ENCODE measurements at places on chromosomes 1 and 21.

- peak; percentile 34 for DNase-seq
Measured at GRCh38 chr1:55773211-55773940, 558.2 kb upstream of the USP24 start.

DNA sequence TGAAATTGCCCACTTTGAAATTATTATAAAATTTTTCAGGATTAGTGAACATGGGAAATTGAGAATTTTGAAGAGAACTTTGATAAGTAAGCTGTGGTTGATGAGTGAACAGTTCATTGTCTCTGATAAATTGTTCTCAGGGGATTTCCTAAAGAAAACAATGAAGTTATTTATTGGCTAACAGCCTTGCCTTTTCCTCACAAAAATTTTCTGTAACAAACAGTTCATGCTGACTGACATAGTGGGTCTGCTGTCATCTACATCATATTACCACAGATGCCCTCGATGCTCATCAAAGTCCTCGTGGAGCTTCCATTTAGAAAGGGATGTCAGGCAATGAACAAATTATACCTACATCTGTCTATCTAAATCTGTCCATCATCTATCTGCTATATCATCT is 113.4 kb downstream of the PTBP2 start:
- DNase-seq = no peak

GRCh38 chr1:5597991-5598823 is 394.0 kb downstream of the NPHP4 start:
- no peak for DNase-seq

GRCh38 chr1:42173155-42173933 is 8.8 kb upstream of the GUCA2A start:
- peak; percentile 27 for DNase-seq

DNA sequence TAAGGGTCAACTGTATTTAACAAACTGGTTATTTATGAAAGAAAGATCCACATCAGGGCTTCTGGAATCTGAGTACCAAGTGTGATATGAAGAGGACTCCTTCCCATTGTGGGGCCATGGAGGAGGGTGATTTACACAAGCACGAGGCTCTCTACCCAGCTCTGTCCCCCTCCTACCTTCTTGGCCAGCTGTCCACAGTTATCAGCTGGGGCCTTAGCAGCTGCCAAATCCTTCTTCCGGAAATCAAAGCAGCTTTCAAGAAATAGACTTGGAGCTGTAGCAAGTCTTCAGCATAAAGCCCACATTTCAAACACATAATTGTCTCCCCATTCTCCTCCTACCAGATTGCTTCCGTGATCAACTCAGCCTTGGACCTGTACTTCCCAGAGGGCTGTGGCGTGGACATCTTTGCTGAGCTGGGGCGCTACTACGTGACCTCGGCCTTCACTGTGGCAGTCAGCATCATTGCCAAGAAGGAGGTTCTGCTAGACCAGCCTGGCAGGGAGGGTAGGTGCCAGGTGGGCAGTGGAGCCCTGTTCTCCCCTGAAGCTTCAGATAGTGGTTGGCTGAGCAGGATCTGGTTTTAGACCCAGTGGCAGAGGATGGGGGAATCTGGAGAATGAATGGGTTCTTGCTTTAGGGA is 15.5 kb downstream of the AZIN2 start:
- DNase-seq = no peak

DNA sequence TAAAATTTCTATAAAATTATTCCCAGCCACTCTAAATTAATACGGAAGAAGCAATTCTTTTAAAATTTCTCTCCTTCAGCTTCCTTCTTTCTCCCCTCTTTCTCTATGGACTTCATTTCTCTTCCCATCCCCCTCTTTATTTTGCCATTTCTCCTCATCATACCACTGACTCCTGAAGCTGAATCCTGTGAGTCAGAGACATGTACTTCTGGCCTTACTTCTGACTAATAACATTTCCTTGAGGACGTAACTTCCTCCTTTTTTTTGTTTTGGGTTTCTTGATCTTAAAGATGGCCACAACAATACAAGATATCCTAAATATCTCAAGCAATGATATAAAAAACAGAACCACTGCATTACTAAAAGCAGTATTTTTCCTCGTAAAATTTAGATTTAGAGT is 63.6 kb upstream of the DENND1B start:
- peak; percentile 50 for DNase-seq

GRCh38 chr21:40463176-40463575 is 383.8 kb downstream of the DSCAM start:
- DNase-seq = no peak

DNA sequence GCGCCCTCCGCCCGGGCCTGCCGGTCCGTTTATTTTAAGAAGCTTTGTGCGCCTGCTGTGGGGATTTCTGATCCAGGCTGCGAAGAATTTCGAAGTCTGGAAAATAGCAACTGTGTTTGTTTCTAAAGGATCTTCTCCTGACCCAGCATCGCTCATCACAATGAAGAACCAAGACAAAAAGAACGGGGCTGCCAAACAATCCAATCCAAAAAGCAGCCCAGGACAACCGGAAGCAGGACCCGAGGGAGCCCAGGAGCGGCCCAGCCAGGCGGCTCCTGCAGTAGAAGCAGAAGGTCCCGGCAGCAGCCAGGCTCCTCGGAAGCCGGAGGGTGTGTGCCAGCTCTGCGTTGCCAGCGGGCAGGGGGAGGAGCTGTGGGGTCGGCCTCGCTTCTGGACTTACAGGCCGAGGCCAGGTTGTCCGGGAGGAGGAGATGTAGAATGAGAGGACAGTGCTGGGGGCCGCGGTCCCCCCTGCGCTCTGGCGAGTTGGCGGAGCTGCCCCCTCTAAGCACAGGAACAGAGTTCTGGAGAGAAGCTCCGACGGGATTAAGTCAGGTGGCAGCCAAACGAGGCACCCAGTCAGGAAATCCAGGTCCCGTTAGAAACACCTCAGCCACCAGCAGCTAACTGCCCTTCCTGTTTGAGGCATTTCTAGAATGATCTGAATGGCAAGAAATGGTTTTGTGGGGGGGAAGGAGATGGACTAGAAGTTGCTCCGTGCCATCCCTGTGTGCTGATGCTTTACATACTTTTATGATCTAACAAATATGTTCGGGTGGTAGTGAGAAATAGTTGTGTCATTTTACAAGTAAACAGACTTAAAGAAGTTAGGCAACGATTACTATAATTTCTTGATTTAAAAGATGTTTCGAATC is 948 bp downstream of the TXLNA start:
- DNase-seq = peak; percentile 86

GRCh38 chr1:42259739-42260064 is 75.3 kb downstream of the FOXJ3 start:
- DNase-seq = no peak

- DNase-seq = no peak
Measured at GRCh38 chr21:35699361-35699760, 361.0 kb downstream of the SETD4 start.

GRCh38 chr1:228964178-228965089 is 229.2 kb downstream of the RHOU start:
- no peak for DNase-seq

DNA sequence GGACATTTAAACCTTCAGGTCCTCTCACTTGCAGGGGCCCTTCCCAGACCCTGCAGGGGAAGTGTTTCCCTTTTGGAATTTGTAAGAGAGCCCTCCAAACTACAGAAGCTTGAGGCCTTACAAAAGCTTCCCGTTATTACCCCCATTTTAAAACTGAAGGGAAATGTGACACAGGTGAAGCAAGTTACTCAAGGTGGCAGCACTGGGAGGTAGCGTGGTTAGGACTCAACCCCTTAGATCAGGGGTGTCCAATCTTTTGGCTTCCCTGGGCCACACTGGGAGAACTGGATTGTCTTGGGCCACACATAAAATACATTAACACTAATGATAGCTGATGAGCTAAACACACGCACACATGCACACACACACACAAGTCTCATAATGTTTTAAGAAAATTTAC is 15.8 kb upstream of the ZC3H12A start:
- DNase-seq = no peak

DNA sequence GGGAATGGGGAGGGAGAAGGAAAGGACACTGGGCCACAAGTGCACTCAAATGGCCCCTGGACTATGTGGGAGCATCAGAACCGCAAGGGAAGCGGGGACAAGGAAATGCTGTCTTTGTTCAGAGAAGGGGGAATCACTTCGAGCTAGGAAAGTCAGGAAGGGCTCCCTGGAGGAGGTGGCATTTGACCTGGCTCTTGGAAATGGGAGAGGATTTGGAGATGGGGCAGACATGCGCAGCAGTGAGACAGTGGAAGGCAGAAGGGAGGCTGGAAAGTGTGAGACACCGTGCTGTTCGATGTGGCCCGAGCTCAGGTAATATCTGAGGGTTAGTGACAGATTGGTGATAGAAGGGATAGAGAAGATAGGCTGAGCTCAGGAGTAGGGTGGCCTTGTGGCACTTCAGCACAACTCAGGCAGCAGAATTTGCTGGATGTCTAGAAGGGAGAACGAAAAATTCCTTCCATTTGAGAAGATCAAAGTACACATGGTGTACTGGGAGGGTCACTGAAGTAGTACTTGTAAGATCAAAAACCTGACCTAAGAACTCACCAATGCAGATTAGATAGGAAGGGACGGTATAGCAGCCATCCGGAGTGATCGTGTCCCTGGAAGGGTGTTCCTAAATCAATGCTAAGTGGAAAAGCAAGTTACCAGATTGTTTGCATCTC is 25.4 kb downstream of the SLC1A7 start:
- no peak for DNase-seq

- no peak for DNase-seq
Measured at GRCh38 chr1:107294686-107295085, 153.8 kb downstream of the NTNG1 start.

DNA sequence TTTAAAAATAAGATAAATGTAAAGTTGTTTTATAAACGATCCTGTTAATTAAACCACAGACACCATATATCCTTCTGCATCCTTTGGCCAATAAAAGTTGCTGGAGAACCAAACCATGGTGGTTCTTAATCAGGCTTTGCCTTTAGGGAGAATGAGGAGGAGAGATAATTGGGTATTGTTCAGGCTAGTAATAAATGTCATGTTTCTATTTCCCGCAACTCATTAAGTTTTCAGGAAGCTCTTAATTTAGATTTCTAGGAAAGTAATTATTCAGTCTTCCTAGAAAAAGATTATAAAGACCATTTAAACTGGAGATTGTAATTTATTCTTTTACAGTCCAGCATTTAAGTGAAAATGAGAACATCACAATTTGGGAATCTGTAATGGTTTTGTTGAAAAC is 34.5 kb downstream of the RAB4A start:
- DNase-seq = no peak

GRCh38 chr1:192524223-192524622 is 51.4 kb upstream of the RGS1 start:
- DNase-seq = peak; percentile 30

DNA sequence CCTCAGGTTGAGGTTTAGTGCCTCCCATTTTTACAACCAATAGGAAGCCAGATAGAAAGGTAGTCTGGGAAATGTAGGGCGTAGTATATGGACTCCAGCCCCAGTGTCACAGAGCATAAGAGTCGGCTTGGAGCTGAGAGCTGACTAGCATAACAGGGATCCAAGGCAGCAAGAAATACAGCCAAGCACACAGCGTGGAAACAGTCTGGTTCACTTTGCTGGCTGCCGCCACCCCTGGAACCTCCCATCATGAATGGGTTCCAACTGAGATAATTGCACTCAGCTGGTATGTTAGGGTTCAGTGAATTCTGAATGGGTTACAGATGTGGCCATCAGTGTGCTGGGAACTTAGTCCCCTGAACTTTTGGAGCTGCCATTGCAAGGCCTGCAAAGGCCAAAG is 76.7 kb upstream of the GPR88 start:
- peak; percentile 87 for DNase-seq

GRCh38 chr21:37891972-37892371 is 24.3 kb downstream of the KCNJ6 start:
- DNase-seq = no peak

GRCh38 chr1:206925106-206925736 is 3.5 kb upstream of the FCMR start:
- no peak for DNase-seq

DNA sequence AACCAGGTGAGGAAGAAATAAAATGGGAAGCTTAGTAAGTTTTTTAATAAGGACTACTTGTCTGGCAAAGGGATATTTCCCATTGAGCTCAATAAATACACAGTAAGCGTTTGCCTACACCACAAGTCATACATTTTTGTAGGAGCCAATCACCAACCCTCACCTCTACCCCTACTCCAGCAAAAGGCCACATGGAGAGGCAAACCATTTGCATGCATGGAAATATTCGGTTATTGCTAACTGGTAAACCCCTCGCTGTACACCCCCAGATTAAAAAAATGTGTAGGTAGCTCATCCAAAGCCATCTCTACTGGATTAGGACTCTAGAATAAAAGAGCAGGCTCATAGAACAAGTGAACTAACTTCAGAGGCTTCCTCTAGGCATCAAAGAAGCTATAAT is 21.1 kb downstream of the PDPN start:
- no peak for DNase-seq

DNA sequence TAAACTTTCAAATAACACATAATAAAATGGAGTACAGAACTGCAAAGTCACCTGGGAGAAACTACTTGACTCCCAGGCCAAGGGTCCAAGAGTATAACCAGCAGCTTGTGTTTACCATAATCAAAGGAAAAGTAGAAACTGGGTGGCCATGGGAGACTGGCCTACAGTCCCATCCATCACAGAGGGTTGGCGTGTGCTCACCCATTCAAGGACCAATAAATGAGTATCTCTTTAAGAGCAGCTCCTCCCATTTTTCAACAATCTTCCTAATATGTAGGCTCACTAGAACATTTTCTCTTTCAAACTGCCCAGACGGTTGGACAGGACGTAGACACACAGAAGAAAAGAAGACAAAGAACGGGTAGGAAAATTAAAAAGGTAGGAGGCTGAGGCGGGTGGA is at the start of gene FMO3:
Gene FMO3 (plus strand): TSS at position 302 of the 400 bp plus-strand sequence. CDS start 1,754 bp downstream, outside the sequence.
- DNase-seq = no peak

GRCh38 chr1:196034080-196034706 is 574.0 kb downstream of the KCNT2 start:
- no peak for DNase-seq

DNA sequence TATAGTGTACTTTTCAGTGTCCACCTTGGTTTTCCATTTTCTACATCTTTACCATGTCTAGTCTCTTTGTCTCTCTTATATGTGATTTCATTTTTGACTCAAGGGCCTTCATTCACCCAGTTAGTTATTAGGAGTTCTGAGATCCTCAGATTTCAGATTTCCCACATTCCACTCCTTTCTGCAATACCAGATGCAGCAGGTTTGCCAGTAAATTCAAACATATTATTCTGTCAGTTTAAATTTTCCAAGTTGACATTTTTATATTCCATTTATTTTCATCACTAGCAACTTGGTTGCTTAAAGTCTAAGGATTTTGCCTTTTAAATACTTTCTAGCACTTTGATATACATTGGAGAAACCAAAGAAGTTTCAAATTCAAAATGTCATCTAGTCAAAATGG is 42.4 kb downstream of the ABL2 start:
- peak; percentile 28 for DNase-seq

DNA sequence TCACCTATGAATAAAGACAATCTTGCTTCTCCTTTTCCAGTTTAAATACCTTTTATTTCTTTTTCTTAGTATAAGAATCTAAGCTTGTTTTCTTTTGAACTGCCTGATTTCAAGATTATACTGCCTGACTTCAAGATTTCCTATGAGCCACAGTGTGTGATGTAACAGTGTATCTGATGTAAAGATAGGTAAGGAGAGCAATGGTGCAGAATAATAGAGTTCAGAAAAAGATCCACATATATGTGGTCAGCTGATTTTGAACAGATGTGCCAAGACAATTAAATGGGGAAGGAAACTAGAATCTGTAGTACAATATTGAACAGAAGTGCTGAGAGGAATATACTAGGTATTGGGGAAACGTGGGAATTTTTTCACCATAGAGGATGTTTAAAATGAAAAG is 21.0 kb downstream of the EXO1 start:
- DNase-seq = no peak

Measured in fibroblast of gingiva (primary cell).